ENCODE measurements at places on chromosomes 1 and 21.

DNA sequence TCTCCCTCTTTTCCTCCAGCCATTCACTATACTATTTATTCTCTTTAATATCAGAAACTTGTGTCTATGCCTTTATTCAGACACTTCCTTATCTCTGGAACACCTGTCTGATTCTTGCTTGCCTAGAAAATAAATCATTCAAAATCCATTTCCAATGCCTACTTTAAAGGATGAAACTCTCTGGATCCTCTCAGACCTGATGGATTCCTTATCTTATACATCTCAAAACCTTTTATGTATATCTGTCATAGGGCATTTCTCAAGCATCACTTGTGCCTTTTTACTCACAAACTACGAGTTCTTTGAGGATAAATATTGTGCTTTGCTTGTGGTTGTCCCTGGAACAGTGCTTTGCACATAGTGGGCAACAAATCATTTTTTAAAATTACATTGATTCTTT lies 3.8 kb upstream of the ATP6V1G3 start:
- DNase-seq = no peak

GRCh38 chr1:206002871-206003801 lies at the start of gene RAB7B:
Gene RAB7B, minus strand, starts transcription at chr1:206003395. Its CDS starts 9,260 bp downstream, at chr1:205994135.
- no peak for DNase-seq

GRCh38 chr1:230633469-230633868 lies 8.8 kb upstream of the COG2 start:
- DNase-seq = no peak

DNA sequence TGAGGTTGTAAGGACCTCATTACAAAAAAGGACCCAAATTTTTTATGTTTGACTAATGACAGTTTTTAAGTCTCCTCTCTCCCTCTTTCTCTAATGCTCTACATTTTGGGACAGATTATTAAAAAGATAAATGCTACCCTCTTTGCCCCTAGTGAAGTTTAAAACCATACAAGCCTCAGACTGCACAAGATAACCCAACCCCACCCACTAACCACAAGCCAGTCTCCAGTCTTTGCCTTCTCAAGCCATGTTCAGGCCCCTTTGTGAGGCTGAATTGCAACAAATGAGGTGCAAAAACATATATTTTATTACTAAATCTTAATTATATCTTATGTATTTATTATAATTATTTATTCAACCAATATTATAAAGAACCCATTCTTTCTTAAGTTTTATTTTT lies 597.2 kb upstream of the BRINP3 start:
- no peak for DNase-seq

DNA sequence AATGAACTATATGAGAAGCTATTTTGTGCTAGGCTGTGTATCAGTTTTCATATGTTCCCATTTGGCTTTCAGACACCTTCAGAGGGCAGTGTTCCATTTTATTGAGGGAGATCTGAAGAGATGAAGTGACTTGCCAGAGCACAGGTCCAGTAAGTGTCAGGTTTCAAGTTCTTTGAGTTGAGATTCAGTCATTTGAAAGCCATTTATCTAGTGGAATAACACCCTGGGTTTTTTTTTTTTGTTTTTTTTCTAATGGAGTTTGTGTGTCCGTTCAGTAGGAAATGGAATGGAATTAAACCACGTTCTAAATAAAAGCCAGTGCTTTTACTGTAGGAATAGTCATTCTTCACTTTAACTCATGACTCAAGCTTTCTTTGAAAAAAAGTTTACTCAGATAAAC lies 652.9 kb upstream of the USP24 start:
- no peak for DNase-seq

GRCh38 chr1:28295936-28296335 lies 32.9 kb upstream of the MED18 start:
- no peak for DNase-seq

DNA sequence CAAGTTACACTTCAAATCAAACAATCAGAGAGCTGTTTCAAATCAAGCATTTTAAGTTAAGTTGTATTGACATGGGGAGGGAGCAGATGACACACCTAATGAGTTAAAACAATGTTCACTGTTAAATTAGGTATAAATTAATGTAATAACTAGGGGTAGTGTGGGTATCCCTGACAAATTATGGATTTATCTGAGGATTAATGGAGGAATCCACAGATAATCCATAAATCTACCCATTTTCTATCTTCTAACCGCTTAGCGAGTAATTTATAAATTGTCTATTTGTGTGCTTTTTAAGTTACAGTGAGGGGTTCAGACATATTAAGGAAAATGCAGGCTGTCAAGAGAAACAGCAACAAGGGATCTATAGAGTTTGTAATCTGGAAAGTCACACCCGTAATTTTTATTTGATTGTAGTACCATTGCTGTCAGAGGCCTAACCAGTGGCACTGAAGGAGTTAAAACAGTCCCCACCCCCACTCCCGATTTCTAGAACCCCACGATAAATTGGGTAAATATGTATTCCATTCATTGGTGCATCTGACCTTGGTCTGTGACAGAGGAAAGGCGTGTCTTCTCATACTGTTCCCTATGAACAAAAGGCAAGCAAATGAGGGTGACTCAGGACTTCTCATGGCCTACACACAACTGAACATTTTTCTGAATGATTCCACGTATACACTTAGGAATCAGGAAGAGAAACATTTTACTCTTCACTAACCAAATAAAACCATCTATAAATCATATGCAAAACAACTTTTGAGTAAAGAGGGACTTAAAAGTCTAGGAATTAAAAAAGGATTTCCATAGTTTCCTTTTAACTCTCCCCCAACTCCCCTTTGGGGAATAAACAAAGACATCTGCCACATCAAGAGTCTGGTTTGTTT lies 7.4 kb downstream of the IRF2BP2 start:
- DNase-seq = no peak

DNA sequence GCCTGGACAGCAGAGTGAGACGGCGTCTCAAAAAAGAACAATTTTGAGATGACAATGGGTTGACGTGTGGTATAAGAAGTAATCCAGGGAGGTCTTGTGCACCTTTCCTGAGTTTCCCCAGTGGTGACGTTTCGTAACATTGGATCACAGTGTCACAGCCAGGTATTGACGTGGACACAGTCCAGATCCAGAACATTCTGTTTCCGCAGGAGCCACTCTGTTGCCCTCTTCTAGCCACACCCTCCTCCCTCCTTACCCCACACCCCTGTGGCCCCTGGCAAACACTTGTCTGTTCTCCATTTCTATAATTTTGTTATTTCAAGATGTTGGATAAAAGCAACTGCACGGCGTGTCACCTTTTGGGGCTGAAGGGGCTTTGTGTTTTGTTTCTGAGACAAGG lies 6.5 kb upstream of the TRAPPC10 start:
- no peak for DNase-seq
